ENCODE measurements at places on chromosomes 12 and 14.
A peak's percentile ranks its signal among the peaks of the same experiment; 100 is the strongest.

DNA sequence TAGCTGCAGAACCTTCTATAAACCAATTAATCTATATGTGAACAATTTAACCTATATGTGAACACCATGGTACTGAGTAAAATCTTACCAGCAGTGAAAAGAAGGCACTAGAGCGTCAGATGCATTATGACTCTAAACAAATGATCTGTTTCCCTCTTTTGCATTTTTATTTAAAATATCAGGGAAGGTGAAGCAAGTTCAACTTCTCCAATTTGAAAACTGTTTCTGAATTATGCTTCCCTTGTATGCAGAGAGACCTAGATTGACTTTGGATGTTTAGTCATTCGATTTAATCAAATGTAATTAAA is 80.9 kb downstream of the DAD1 start:
- DNase-seq: no peak

GRCh38 chr12:2488131-2488530 is 306.6 kb upstream of the FKBP4 start:
- peak; percentile 14 for DNase-seq

DNA sequence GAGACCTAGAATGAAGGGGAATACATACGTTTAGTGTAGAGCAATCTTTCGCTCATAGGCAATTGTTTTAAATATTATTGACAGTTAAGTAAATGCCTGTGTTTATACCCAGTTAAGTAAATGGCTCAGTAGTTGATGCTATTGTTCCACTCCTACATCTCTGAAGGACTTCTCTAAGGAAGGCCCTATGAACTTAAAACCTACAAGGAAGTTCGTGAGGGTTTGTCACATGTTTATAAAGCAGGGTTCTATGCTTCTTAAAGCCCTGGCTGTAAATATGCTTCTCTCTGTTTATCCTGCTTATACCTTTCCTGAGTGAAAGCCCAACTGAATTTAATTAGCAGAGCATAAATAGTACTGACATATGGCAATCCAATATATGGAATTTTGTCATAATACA is 282.1 kb upstream of the NPAS3 start:
- DNase-seq: no peak

GRCh38 chr14:35147711-35148110 is 25.4 kb downstream of the PRORP start:
- DNase-seq: no peak

DNA sequence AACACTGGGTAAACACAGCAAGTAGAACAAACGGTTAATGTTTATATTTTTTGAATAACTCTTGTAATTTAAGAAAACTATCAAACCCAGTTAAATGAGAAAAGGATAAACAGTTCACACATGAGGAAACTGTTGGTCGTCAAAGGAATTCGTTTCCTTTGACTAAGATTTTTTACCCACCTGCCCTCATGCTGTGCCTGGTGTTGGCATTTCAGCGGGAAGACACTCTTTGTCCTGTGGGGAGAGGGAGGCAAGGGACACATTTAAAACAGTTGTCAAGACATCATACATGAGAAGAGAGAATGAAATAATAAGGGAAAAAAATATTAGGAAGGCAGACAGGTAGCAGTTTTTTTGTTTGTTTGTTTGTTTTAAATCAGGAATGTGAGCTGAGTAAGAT is 70.5 kb downstream of the BHLHE41 start:
- no peak for DNase-seq

- no peak for DNase-seq
Measured at GRCh38 chr12:43776498-43776897, 17.7 kb downstream of the IRAK4 start.

GRCh38 chr12:85923767-85924331 is 49.8 kb downstream of the NTS start:
- DNase-seq: no peak

DNA sequence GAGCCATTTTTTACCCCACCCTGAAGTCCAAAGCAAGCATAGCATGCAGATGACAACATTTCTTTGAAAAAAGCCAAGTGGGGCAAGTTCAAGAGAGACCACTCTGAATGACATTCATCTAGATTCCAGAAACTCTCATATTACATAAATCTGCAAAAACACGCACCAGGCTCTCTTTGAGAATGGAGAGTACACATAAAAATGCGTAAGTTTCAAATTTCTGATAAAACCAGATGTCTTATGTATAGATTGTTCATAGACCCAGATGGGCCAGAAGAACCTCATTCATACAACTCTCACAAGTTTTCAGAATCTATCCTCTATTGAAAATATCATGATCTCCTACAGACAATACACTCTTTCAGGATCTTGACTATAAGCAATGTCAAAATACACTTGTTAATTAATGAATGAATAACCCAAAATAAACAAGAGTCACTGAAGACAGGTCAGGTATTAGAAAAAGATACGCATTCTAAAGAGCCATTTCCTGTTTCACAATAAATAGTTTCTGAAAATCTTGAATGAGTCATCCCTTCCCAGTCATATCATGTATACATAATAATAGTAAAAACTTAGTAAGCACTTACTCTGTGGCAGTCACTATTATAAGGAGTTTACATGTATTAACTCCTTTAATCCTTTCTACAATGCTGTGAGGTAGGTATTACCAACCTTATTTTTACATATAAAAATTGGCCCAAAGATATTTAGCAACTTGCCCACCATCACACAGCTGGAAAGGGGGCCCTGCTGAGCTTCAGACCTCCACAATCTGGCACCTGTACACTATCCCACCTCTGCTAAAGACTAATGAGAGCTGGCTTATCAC is 72.0 kb downstream of the PPP2R5E start:
- DNase-seq: no peak

DNA sequence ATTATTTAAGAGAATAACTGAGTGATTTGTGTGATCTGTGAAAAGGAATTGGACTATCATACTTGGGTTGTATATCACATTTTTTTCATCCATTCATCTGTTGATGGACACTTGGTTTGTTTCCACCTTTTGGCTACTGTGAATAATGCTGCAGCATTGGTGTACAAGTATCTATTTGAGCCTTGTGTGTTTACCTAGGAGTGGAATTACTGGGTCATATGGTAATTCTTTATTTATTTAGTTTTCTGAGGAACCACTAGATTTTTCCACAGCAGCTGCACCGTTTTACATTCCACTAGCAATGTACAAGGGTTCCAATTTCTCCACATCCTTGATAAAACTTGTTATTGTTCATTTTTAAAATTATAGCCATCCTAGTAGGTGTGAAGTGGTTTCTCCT is 56.1 kb downstream of the APAF1 start:
- no peak for DNase-seq

- no peak for DNase-seq
Measured at GRCh38 chr14:61965030-61965745, 203.0 kb downstream of the SNAPC1 start.

GRCh38 chr14:27371868-27372267 is 774.0 kb upstream of the NOVA1 start:
- no peak for DNase-seq

DNA sequence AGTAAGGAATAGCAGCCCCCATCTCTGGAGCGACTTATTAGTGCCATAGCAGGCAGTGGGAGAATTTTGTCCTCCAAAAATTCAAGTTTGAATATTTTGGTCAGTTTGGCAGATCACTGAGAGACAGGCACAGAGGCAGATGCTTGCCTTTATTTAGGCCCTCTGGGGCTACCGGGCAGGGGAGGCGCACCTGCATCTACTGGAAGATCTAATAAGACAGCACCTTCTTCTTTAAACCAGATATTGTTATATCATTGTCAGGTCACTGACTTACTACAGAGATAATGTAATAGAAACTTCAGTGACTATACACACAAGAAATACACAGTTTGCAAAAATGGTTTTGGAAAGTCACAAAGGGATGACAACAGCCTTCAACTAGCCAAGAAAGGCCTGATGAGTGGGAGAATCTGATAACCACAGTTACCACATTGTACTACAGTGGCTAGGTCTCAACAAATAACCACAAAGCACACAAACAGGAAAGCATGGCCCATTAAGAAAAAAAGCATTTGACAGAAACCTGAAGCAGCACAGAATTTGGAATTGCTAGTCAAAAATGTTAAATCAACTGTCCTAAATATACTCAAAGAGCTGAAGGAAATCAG is 56.8 kb downstream of the CDK17 start:
- DNase-seq: no peak

DNA sequence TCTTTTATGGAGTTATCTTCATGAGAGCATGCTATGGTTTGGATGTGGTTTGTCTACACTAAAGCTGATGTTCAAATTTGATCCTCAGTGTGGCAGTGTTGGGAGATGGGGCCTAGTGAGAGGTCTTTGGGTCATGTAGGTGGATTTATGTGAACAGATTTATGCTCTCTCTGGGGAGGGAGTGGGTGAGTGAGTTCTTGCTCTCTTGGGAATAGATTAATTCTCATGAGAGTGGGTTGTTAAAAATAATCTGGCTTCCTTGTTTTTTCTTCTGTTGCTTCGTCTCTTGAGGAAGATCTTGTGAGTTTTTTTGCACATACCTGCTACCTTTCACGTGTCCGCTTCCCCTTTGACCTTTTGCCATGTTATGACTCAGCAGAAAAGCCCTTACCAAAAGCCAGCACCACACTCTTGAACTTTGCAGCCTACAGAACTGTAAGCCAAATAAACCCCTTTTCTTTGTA is 20.5 kb downstream of the DERA start:
- no peak for DNase-seq

All from left forelimb (tissue), 1 donor.